SJCRH30 (cell line): ENCODE measurements at places on chromosomes 3 and 15. TPM values are rescaled to one million over a fixed set of nuclear protein-coding genes. Genes with fewer than 3 reads are reported as not detected.

DNA sequence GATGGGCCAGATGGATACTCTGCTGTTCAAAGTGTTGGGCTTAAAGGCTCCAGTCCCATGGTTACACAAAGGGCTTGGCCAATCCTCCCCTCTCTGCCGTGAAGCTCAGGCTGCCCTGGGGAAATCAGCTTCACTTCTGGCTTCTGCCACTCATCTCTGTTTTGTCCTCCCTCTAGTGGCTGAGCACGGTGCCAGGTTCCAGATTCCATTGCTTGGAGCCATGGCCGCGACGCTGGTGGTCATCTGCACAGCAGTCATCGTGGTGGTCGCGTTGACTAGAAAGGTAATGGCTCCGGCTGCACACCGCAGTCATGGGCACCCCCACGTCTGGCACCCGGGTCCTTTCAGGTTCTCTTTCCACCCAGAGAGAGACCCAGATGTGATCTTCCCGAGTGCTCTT is 5.6 kb downstream of the TIGIT start:
- DNase-seq = peak; percentile 71

DNA sequence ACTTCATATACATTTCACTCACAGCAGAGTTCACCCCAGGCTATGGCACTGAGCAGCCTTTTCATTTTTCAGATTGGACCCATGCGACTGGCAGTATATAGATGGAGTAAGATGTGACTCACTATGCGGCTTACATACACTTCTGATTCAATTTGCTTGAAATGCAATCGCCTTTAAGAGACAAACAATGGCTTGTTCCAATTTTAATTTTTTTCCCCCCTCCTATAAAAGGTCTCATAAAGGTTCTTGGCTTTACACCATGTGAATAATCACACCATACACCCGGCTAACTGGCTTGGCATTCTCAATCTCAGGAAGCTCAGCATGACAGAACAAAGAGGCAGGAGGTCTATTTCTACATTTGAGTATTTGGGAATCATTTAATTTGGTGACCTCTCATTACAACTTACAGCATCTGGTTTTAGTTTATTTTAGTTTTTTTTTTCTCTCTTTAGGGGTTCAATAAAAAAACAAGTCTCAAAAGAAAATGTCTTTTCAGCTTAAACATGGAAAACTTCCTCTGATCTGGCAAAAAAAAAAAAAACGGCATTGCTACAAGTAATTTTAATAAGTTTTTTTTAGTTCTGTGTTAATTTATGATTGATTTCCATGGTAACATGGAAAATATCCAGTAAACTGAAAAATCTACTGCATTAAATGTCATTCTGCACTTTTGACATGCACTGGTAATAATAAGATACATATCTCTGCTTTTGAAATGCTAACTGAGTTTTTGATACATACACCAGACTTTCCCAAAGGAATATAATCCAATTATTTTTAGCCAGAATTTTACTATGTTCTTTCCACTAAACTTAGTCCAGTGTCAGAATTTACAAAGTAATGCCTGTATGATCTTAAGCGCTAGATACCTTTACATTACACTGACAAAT is 38.8 kb downstream of the GADL1 start:
- no peak for DNase-seq

DNA sequence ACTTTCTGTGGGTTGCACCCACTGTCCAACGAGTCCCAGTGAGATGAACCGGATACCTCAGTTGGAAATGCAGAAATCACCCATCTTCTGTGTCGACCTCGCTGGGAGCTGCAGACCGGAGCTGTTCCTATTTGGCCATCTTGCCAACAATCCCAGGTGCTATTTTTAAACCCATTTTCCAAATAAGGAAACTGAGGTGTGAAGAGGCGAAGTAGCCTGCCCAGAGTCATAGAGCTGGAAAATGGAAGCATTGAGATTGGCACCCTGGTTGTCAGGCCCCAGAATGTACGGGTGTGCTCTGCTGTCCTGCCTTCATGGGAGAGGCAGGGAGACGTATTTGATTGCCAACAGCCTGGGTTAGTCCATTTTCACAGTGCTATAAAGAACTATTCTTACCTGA is 39.6 kb downstream of the TMEM266 start:
- DNase-seq = no peak

DNA sequence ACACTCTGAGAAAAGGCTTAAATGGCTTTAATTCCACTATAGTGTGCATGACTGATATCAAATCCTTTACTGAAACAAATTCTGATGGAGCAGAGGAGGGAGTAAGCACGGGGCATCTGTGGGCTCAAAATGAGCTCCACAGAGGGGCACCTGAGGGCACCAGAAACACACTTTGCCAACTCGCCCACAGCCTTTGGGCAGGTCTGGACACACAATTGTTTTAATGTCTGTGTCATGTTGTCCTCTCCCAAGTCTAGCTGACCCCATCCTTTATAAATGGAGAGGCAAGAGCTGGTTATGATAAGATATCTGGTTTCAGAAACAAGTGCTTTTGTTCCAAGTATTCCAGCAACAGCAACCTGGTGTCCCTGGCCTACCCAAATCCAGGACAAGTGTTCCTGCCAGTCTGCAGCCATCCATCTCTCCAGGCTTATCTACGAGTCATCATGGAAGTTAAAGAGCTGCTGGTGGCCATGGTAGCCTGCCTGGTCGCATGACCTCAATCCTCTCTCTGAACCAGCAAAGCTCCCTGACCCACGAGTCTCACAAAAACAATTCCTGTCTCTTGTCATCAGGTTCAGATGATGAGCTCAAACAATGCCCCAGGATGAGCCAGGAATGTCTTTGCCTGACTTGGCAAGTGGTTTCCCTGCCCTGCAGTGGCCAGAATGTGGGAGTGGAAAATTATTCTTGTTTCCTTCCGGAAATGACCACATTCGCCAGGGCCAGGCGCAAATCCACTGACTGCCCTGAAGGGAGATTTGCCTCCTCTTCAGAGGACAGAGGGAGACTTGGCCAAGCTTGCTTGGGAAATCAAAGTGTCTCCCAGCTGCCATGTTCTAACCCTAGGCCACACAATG is 64.4 kb upstream of the TPM1 start:
- DNase-seq = peak; percentile 45

- no peak for DNase-seq
Measured at GRCh38 chr3:192887701-192888100, 30.0 kb downstream of the MB21D2 start.

- DNase-seq = no peak
Measured at GRCh38 chr3:31242026-31242960, 290.4 kb upstream of the STT3B start.

The STAC gene
- total RNA-seq = not detected in 2 replicates

DNA sequence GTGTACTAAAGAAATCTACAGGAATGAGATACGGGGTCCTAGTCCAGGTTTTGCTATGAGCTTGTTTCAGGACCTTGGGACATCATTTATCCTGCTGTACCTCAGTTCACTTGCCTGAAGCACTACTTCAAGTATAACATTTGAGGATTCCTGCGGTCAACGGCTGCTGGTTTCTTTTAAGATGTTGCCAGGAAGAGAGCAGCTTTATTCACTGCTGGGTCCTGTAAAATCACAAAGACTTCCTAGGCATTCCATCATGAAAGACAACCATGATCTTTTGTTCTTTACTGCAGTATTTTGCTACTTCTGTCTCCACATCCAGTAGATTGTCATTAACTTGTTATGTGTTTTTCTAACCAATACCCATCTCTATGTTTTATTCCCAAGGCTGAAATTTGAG is 61.0 kb upstream of the PYDC2 start:
- no peak for DNase-seq

- peak; percentile 69 for DNase-seq
Measured at GRCh38 chr15:60660290-60661051, 181.5 kb upstream of the ICE2 start.

DNA sequence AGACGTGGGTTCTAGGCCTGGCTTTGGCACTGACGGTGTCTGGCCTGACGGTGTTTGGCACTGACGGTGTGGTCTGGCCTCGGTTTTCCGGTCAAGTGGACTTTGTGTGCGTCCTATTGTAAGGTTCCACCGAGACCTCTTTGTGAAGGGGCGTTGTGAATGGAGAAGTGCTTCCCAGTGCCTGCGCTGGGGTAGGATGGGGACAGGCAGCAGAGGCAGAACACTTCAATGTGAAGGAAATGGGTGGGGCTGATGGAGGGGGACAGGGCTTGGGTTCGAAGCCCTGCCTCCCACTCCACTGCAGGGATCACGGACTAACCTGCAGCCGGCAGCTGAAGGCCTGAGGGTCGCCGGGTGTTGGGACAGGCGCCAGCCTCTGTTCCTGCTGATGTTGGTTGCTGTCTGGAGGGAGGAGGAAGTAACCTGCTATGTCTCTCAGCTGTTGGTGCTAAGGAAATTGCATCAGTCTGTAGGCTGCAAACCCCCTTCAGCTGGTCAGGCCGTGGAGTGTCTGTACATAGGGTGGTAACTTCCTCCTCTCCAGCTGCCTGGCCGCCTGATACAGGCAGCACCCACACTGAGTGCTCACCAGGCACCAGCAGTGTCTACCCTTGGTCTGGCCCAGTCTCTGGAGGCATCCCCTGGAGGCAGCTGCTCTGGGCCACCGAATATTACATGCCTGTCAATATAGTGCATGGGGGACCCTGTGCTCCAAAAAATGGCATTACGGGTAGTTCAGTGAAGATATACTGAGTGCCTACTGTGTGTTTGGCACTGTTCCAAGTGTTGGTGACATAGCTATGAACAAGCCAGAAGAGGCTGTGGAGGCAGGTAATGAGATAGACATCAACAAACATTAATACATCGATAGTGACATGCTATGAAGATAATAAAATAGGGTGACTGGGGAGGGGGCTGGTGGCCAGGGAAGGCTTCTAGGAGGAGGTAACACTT is 1.1 kb downstream of the TM6SF1 start:
- DNase-seq = peak; percentile 82

The GOLGA6L10 gene
- 0.10 TPM in 1 of 2 replicates, not detected in the other for total RNA-seq

DNA sequence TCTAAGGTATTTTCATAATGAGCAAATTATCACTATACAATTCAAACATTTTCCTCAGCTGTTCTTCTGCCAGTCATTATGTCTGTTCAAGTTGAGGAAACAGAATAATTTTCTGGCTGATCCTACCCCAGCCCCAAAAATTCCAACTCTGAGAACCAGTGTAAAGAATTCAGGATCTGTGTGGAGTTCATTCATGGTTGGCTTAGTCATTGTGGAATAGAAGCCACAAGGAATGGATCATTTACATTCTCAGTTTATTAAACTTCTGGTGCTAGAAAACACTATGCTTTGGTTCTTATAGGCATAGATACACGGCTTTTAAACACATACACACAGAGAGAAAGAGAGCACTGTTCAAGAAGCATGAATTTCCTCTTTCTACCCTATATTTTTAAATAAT is 134.6 kb downstream of the CMSS1 start:
- peak; percentile 65 for DNase-seq

GRCh38 chr3:158111861-158112260 is 2.0 kb downstream of the RSRC1 start:
- no peak for DNase-seq

DNA sequence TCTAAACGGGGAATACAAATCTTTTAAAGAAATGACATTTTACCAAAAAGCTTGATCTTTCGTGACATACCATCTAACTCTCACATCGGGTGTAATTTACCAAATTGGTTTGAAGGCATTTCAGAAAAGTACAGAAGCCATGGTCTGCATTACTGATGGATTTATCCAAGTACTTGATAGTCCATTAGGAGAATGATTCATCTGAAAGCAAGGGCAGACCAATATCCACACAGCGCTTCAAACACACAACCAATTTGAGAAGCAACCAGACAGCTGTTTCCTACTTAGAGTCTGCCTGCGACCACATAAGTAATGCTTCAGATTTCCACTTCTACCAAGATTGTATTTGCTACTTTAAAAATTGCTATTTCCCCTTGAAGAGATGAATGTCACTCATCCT is 697.6 kb upstream of the ALCAM start:
- DNase-seq = no peak
